Caco-2 (cell line): ENCODE measurements at places on chromosomes 4 and X. TPM values are rescaled to one million over a fixed set of nuclear protein-coding genes. Genes with fewer than 3 reads are reported as not detected.

- DNase-seq = no peak
These were observed 77.8 kb downstream of the OR13H1 start for GRCh38 chrX:131621650-131622049.

- peak; percentile 5 for DNase-seq
These were observed 727.6 kb downstream of the TRAM1L1 start for GRCh38 chr4:116357758-116358157.

Gene HGFAC
- 0.48 and 0.79 TPM in 2 replicates for total RNA-seq

DNA sequence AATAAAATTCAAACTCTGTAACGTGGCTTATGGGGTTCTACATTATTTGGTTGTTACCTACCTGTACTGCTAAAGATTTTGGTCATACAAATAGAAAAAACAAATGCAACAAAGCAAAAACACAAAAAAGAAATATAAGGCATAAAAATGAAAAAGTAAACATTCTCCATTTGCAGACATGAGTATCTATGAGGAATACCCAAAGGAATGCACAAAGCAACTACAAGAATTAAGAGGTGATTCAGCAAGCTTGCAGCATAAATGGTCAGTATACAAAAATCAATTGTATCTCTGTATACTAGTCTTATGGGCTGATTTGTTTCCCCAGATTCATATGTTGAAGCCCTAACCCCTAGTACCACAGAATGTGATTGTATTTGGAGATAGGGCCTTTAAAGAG, 3.6 kb upstream of the PDE5A start:
- DNase-seq = no peak

DNA sequence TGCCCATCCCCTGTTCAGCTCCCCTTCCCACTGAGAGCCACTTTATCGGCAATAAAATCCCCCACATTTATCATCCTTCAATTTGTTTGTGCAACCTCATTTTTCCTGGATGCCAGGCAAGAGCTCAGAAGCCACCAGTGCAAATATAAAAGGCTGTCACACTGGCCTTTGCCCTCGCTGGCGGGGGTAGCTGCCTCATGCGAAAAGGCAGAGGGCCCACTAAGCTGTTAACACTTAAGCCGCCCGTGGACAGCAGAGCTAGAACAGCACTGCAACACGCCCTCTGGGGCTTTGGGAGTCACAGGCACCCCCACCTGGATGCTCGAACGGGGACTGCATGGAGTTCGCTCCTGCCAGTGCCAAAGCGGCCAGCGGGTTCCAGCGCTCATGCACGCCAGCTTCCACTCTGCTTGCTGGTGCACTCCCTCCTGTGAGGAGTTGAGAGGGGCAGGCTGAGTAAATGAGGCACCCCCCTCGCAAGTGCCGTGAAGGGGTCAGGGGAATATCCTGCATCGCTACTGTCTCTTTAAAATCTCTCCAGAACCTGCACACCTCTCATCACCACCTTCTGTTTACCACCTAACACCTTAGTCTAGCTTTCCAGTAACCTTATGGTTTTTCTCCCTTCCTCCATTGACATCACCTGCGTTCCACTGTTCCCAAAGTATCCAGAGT, 99.5 kb downstream of the SORBS2 start:
- peak; percentile 64 for DNase-seq

- peak; percentile 72 for DNase-seq
These were observed at the start of gene CDK16 for GRCh38 chrX:47218280-47218919. Gene CDK16, plus strand, starts transcription at chrX:47218681. Its CDS starts 4,877 bp downstream, at chrX:47223558.

- DNase-seq = no peak
These were observed 107.3 kb downstream of the PTTG2 start for GRCh38 chr4:38067499-38067898.

Gene BMPR1B
- 8.7 and 9.9 TPM in 2 replicates for total RNA-seq

Gene KLKB1
- total RNA-seq = not detected in 2 replicates

- DNase-seq = no peak
These were observed 137.8 kb upstream of the HS3ST1 start for GRCh38 chr4:11566444-11567022.

Gene UFSP2
- total RNA-seq = 17.4 and 26.2 TPM in 2 replicates

- DNase-seq = no peak
These were observed 117.9 kb upstream of the VEGFC start for GRCh38 chr4:176910646-176911045.

Gene CSTF2
- total RNA-seq = 41.5 and 44.9 TPM in 2 replicates

Gene ITIH6
- total RNA-seq = 0.29 and 0.39 TPM in 2 replicates

- no peak for DNase-seq
These were observed 226.0 kb downstream of the RASL11B start for GRCh38 chr4:53088152-53088551.

Gene MAGEB3
- total RNA-seq = not detected in 2 replicates

GRCh38 chr4:82584931-82585330, 23.1 kb upstream of the TMEM150C start:
- no peak for DNase-seq

Gene PLAC8
- 13.6 and 23.0 TPM in 2 replicates for total RNA-seq

DNA sequence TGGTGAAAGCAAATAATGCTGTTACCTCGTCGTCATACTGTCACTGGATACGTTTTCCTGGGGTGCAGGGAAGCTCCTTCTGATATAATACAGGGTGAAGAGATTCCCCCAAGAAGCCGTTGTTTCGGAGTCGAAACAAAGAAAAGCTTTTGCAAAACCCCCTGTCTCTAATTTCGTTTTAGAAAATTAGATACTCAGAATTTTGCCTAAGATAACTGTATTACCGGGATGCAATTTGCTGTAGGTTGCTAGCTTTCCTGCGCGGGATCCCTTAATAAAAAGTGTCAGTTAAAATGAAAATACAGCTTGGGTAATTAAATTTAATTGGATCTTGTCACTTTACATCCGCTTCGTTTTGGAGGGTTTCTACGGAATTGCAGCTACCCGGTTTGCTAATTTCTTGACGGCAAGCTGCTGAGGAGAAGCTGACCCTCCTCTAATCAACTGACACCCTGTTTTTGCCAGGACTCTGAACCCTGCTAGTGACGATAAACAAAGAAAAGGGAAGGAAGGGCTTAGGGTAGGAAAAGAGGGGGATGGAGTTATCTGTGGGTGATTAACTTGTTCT, 174.6 kb downstream of the SHOX start:
- DNase-seq = no peak

DNA sequence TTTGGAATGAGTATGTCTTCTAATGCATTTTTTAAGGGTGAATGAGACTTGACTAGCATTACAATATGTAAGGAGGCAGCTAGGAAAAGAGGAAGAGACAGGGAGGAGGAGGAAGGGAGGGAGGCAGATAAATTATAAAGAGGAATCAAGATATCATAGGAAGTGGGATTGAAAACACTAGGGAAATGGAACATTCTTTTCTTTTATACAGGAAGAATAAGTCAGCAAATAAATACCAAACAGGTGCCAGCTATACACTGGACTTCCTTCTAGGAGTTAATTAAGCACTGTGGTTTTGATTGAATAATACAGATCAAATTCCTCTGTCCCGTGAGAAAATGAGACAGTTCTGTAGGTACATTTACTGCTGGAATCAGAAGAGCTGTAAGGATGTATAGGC, 78.6 kb downstream of the PACRGL start:
- DNase-seq = no peak

- DNase-seq = no peak
These were observed 2.3 kb downstream of the SH3TC1 start for GRCh38 chr4:8201321-8201781.

DNA sequence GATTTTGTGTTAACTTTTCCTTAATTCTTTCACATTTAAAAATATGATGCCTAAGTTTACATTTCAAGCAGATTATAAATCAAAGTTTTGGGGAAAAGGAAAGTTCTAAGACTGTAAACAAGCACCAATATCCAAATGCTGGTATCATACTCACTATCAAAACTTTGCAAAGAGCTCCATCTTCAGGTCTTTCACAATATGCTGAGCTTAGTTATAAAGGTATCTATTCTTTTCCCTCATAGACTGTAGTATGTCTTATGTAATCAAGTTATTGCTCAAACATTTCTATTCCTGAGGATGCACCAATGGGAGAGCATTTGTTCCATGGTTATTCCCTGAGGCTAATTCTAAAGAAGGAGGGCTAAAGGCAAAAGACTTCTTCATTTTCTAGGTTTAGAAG, 207.9 kb upstream of the FAM241A start:
- peak; percentile 22 for DNase-seq

Gene TRIM61
- not detected in 2 replicates for total RNA-seq

Gene PPP2R2C
- total RNA-seq = not detected in 2 replicates

GRCh38 chr4:179225594-179225993, 1783.4 kb upstream of the AGA start:
- DNase-seq = no peak

- DNase-seq = no peak
These were observed 22.8 kb downstream of the DTHD1 start for GRCh38 chr4:36304138-36304681.

GRCh38 chr4:139896091-139896604, 230.5 kb downstream of the MGST2 start:
- no peak for DNase-seq

Gene RHOXF2
- not detected in 2 replicates for total RNA-seq

Gene CACNA1F
- 0.05 and 0.09 TPM in 2 replicates for total RNA-seq
